CD4-positive, alpha-beta T cell treated with Interleukin-2 at 100 ng/mL for 4 hours (primary cell): ENCODE measurements at places on chromosomes 7 and 10.

DNA sequence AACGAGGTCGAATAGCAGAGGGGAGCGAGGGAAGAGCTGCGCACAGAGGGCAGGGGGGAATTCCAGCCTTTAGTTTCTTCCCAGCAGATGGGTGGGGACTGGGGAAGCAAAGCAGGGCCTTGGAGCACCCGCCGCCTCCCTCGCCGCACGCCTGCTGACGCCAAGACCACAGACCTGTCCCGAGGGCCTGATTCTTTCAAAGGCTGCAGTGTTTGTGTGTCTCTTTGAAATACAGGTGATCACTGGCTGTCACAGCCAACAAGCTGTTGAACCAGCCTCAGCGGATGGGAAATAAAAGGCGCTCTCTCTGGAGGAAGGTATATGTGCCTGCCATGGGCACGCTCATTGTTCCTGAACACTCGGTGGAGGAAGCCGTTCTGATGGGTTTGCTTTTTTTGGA is 119.3 kb downstream of the FAM53B start:
- no peak for DNase-seq

DNA sequence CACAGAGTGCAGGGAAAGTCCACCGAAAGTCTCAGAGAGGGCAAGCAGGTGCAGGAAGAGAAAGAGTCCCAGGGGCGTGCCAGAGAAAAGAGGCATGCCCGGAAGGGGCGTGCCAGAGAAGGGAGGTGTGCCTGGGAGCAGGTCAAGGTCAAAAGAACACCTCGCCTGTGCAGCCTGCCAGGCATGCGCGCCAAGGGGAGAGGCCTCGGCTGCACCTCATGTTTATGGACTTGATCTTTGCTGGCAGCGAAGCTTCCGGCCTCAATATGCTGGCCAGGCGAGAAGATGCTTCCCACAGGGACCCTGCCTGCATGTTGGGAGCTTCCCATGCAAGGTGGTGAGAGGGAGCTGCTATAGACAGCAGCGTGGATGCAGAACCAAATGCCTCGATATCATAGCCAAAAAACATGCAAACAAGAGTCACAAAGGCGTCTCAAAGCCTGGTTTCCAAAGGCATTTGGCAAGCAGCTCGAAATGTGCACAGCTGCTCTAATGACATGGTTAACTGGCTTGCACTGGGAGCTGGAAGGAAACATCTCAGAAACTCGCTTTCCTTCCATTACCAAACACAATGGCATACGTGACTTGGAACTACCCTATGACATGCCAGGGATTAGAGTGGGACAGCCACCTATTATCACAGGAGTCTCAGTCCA is 192.5 kb upstream of the PPP2R2D start:
- DNase-seq, result no peak

DNA sequence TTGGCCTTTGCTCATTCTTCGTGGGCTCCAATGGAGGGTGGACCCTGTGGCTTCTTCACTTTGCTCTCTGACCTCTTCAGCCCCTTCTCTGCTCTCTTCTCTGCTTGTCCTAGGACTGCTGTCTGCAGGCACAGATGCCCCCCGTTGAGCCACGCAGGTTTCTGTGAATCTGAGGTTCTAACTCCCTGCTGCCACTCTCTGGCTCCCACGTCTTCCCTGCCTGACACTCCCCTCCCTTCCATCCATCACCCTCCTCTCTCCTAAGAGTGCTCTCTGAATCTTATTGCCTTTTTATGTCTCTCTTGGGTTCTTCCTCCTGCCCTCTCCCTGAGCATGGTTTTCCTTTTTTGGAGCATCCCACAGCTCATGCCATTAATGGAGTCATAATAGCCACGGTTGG is 499.5 kb upstream of the GALNT17 start:
- no peak for DNase-seq

- peak; percentile 32 for DNase-seq
Measured at GRCh38 chr10:3419719-3420495, 247.3 kb upstream of the PITRM1 start.

DNA sequence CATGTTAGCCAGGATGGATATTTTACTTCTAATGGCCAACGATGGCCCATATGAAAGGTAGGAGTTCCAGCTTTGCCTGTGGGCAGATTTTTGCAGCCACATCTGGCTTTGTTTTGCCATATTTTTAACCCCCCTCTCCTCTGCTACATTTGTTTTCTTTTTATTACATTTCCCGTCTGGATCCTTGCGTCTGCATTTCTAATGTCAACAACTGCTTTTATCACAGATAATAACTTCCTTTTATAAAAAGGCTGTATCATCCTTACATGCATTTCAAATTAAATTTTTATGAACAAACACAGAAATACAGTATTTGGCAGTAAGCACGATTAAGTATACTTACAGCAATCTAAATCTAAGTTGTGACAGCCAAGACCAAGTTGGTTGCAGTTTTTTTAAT is 156.0 kb downstream of the BAMBI start:
- DNase-seq, result no peak
